ENCODE measurements at places on chromosomes 7 and 10.

GRCh38 chr7:84735011-84735410 is 451.8 kb downstream of the SEMA3D start:
- DNase-seq = no peak

- no peak for DNase-seq
Observed at GRCh38 chr7:132317701-132318351, 258.4 kb downstream of the PLXNA4 start.

DNA sequence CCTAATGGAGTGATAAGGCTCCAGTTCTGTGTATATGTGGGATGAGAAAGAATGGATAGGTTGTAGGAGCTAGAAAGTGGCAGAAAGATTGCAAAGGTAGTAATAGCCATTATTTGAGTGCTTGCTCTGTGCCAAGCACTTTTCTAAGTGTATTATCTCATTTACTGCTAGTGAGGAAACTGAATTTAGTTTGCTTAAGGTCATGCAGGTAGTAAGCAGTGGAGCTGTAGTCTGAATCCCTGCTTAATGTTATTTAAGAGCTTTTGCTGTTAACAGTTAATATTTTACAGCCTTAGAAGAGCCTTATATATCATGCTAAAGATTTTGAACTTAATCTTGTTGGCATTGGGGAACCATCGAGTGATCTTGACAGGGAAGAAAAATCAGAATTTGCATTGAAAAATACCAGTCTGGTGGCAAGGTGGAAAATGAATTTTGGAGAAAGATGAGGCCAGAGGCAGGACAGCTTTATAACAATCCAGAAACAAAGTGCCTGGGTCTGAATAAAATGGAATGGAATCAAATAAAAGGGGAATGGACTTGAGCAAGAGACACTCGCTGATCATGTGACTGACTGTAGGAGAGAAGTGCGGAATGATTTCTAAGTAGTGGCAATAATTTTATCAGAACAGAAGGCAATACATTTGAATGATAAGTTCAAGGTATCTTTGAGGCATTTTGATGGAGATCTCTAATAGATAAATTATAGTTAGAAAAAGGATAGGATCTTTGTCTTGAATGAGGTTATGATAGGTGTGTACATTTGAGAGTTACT is 15.2 kb downstream of the CAPZA2 start:
- DNase-seq = no peak

DNA sequence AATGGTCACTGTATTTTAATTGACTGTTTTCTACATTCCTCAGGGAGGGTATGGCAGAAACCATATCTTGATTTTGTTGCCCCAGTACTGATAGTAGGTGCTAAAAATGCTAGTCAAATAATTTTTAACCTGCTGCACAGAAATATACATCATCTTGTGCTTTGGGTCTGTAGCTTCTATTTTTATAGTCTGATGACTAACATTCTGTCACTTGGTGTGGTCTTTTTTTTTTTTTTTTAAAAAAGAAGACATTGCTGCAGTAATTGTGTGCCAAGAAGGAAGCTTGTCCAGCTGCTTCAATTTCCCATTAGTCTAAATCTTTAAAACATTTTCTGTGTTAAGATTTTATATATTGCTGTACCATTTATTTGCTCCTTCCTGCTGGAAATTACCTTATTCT is 83.6 kb downstream of the ICA1 start:
- no peak for DNase-seq

DNA sequence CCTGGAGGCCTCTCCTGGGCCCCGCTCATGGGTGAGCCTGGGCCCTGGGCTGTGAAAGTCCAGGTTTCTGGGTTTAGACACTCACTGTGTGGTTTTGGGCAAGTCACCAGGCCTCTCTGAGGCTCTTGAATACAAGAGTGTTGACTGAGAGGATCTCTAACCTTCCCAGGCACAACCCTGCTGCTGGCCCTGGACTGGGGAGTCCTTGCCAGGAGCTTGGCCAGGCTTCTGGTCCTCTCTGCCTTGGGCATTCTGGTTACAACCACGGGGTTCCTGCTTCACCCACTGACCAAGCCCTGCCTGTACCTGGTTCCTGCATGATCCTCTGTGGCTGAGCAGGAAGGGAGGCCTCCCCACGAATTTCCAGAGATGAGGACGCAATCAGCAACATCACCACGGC is 63.6 kb upstream of the COL13A1 start:
- DNase-seq = no peak

DNA sequence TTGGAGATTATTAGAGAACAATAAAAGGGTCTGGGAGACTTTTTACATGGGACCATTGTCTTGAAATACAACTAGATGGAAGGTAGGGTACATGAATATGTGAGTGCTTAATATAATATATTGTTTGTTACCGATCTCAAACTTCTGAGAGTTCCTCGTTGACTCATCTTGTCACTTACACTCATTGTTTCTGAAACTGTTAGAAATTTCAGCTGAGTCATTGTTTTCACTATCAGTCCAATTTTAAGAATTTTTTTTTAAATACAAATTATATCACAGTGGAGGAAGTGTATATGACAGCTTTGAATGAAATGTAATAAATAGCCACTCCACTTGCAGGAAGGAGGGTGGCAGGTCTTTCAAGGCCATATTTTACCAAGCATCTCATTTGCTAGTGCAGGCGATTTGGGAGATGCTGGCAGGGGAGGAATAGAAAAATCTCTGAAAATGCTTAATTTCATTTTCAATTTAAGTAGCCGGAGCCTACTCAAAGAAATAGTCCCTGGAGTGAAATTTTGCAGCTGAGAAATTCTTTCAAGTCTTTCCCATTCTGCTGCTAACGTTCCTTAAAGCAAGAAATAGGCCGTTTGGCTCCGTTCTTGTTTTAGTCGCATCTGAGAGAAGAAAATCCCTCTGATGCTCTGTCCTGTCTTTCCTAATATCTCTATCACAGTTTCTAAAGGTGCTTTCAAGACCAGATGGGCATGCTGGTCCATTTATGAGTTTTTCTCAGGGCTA is 1404.2 kb upstream of the CELF2 start:
- DNase-seq = no peak

All from hypothalamus (tissue), 51 donors.